ENCODE measurements at places on chromosomes 1 and 21.

DNA sequence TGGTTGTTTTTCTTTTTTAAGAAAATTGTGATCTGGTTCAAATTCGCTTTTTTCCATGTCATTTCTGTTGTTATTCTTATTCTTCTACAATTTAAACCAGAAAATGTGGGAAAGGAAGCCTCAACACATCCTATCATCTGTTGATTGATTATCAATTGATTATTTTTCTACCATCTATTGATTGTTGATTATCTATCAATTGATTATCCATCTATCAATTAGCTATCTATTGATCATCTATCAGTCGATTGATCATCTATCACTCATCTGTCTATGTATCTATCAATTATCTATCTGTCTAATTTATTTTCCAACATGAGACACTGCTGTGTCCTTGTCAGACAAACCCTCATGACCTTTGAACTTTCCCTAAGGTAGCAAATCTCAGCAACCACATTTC is 136.1 kb upstream of the ARHGEF16 start:
- DNase-seq: no peak

DNA sequence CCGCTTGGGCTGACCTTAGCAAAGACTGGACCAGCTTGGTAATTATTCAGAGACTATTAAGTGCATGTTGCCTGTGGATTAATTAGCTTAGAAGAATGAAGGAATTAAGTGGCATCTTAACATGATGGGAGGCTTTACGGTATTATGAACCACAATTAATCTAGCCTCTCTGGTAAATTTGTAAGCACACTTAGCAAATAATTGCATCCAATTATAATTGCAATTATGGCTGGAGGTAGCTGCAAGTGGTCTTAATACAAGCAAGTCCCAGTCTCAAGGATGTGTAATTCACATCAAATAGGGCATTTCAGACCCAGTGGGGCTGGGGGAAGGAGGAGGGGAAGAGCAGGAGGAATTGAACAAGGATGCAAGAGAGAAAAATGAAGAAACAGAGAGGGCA is 151.6 kb downstream of the CNIH3 start:
- DNase-seq: no peak

GRCh38 chr21:44579833-44580144 is 615 bp downstream of the KRTAP10-5 start:
- DNase-seq: no peak

GRCh38 chr1:56424744-56425493 is 154.4 kb downstream of the PLPP3 start:
- no peak for DNase-seq

DNA sequence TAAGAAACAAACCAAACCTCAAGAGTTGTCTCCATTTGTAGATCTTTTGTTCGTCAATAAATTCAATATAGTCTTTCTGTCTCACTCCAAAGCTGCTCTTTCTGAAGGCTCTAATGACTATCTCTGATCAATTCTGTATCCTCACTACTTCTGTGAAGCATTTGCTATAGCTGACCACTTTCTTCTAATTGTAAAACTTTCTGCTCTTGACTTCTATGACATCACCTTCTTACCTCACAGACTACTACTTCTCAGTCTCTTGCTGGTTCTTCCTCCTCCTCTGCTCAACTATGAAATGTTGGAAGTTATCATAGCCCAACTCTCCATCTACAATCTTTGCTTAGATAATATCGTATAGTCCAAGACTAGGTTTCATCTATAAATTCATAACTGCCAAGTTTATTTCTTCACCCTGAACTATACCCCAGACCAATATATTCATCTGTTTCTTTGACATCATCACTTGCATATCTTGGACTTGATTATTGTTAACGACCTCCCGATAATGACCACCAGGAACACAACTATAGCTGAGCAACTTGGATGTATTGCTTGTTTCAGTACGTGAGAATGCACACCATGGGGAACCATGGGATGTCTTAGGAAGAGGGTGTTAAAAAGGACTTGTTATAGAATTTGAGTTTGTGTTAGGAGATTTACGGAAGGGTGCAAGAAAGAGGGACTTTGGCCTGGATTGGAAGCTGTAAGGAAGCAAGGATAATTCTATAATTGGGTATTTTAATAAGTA is 2.0 kb upstream of the CDC7 start:
- DNase-seq: no peak

DNA sequence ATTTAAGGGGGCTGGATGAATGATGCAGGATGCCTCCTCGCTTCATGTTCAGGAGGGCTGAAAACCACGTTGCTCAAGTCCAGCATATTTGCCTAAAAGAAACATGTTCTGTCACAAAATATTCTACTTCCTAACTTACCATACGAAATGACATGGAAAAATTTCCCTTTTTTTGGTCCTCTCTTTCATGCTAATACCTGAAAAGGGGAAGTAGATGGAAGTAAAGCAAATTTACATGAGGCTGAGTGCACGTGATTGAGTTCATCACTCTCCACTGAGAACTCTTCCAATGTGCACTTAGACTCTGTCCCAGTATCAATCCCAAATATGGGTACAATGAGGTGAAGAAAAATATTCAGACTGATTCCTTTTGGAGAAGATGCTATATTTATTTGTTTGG is 23.0 kb downstream of the XCL2 start:
- no peak for DNase-seq

GRCh38 chr1:89808441-89809117 is 12.3 kb upstream of the LRRC8D start:
- DNase-seq: no peak

- DNase-seq: no peak
Measured at GRCh38 chr21:46021398-46021797, 39.8 kb downstream of the COL6A1 start.

DNA sequence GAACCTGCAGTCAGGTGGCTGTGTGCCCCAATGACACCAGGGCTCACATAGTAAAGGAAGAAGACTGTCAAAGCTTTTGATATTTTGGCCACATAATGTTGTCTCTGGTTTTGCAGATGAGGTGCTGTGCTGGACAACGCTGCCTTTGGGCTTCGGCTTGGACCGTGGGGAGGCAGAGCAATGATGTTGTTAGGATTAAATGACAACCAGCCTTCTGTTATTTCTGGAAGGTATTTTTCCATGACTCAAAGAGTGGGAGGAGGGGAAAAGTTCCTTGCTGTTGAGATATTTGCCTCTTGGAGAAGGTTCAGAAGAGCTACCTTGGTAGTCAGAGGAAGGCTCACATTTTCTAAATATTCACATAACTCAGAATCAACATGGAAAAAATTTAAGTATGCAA is 187.3 kb upstream of the GALNT2 start:
- DNase-seq: no peak

GRCh38 chr1:169307176-169307575 is 60.4 kb downstream of the NME7 start:
- DNase-seq: no peak

GRCh38 chr1:208221291-208221622 is 22.9 kb downstream of the PLXNA2 start:
- DNase-seq: no peak

DNA sequence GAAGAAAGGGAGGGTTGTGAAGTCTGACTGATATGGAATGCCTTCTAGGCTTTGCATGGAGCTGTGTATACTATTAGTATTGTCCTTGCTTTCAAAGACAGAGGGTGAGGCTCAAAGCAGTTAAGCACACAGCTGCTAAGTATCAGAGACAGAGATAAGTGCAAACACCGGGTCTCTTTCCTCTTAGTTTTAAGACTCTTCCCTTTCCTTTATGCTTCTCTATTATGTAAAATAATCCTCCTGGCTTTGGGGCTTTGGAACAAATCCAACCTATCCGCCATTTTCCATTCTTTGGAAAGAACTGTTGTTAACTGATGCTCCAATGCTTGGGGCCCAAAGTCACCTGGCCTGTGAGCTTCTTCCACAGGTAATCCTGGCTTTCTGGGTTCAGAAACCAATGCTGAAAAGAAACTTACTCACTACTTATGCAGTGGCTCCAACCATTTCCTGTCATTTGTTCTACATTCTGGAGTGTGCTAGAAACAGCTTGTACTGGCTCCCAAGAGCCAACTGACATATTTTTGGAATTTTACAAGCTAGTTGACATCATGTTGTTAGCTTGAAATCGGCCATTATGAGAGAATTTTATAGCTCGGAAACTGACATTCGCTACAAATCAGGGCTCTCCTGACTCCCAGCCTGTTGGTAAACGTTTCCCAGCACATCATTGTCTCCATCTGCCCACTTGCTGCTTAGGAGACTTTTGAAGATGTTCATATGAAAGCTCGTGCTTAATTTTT is 67.5 kb downstream of the DNTTIP2 start:
- DNase-seq: no peak

GRCh38 chr1:200336101-200336845 is 73.6 kb downstream of the ZNF281 start:
- no peak for DNase-seq

DNA sequence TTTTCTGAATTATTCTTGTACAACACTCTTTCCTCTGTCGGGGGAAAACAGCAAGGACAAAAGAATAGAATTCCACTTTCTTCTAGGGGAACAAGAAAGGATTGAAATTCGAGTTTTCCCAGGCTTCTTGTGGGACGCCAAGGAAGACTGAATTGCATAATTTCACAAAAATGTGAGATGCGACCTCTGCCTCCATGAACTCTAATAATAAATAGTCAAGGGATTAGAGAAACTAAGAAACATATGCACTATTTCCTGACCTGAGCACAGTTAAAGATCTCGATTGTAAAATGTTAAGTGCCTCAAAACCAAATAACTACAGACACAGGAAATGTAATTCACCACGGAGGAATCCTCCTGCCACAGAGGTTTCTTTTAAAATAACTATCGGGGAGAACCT is 117.3 kb upstream of the MARK1 start:
- no peak for DNase-seq

- no peak for DNase-seq
Measured at GRCh38 chr1:224640587-224640986, 24.5 kb downstream of the CNIH3 start.

DNA sequence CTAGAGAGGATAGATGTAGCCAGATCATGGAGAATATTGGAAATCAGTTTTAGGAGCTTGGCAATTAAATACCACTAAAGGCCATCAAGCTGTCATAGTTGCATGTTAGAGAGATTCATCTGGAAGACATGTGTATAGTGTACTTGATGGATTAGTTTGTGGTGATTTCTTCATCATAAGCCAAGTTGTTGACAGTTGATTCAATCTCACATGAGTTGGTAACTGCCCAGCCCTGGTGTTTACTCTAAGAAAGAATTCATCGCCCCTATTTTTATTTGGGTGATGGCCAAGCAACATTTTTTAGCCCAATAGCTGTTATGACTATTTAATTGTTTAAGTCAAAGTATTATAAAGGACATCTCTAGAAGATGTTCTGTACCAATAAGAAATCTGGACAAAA is 737.6 kb downstream of the PLA2G4A start:
- no peak for DNase-seq

DNA sequence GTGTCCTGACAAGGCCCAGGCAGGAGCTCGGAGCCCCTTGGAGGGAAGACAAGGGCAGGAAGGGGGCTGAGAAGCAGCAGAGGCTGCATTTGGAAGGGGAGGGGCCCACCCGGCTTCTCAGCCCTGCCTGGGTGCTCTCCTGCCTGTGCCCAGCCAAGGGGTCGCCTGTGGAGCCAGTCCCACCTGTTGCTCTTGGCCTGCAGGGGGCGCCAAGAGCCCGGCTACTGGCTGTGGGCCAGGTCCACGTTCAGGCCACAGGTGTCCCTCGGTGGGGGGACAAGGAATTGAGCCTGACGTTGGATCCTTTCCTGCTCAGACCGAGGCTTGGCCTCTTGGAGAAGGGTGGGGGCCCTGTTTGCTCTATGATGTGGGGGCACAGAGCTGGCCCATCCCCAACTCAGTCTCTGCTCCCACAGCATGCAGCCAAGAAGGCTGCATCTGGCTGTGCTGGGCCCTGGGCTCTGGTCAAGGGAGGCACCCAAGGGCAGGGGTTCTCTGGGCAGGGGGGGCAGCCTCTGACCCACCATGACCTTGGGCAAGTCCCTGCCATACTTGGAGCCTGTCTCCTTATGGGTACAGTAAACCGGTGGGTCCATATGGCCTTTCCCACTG is 10.9 kb downstream of the WNT4 start:
- peak; percentile 62 for DNase-seq

DNA sequence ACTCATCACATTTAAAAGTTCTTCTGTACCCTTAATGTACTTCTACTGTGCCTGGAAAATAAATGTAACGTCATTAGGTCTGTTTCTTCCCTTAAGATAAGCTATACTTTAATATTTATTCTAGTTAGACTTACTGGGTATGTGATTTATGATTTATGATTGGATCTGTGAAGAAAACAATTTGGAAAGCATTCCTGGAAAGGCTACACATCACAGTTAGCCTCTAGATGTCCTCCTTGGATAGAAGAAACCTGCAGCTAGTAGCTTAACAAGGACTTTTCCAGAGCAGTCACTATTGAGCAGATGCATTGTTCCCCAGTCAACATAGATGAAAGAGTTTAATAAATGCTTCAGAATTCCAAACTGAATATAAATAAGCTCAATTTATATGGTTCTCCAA is 22.2 kb upstream of the ABL2 start:
- no peak for DNase-seq

- no peak for DNase-seq
Measured at GRCh38 chr1:202283991-202284390, 57.7 kb downstream of the UBE2T start.

GRCh38 chr1:209626346-209627026 is 25.7 kb downstream of the LAMB3 start:
- no peak for DNase-seq

GRCh38 chr1:24150234-24151174 is 7.6 kb upstream of the IL22RA1 start:
- peak; percentile 93 for DNase-seq

- no peak for DNase-seq
Measured at GRCh38 chr1:211511030-211511700, 19.2 kb upstream of the RD3 start.

- DNase-seq: no peak
Measured at GRCh38 chr1:165014753-165015152, 341.8 kb downstream of the LMX1A start.

DNA sequence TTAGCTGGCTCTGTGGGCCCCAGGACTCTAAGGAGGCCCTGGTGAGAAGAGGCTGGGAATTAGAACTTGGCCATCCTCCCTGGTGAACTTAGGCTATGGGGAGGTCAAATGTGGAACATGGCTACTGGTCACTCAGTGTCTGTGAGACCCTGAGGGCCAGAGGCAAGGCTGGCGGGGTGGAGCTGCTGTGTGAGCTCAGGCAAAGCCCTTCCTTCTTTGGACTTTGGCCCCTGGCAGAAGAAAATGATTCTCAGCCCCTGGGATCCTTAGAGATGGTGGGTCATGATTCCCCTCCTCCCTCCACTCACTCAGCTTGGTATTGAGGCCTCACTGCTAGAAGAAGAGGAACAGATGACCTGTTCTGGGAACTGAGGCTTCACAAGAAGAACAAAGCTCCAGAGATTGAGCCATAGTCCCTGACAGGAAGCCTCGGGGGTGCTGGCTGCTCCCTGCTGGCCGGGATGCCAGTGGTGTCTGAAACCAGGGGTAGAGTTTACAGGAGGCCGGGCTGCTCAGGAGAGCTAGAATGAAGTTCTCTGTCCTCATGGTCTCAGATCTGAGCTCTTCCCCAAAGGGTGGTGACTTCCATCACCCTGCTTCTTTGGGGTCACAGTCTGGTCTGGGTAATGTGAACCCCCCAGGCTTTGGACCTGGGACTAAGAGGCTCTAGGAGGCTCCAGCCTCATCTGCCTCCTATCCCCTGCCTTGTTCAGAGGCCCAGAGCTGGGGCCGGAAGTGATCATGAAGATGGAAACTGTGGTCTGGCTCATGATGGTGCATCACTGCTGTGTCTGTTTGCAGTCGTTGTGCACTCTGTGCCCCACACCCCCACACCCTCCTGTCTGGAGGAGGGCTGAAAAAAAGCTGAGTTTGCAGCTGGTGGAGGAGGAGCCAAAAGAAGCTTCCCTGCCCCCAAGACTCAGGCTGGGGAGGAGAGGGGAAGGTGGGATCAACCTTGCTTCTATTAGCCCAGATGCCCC is 905 bp downstream of the BTBD19 start:
- peak; percentile 97 for DNase-seq

Data from activated CD8-positive, alpha-beta memory T cell treated with anti-CD3 and anti-CD28 coated beads, Interleukin-2, amount 10 ng/mL, durations not matched to agents 7 days and 5 days (primary cell).